ENCODE measurements at places on chromosomes 4 and X. TPM values are rescaled to one million over a fixed set of nuclear protein-coding genes. Genes with fewer than 3 reads are reported as not detected.

Gene SERTM2
- not detected for total RNA-seq

Gene CFI
- total RNA-seq: 11.4 TPM

Gene CENPE
- total RNA-seq: 27.1 TPM

Gene AFM
- total RNA-seq: not detected

Gene MND1
- total RNA-seq: 22.7 TPM

Gene KCNE5
- 0.56 TPM for total RNA-seq

Gene MAP7D3
- 22.5 TPM for total RNA-seq

Gene PRIMPOL
- total RNA-seq: 24.3 TPM

Gene DAPP1
- total RNA-seq: not detected

Gene PLA2G12A
- 7.2 TPM for total RNA-seq
